ENCODE measurements at places on chromosomes 3 and 15.

GRCh38 chr15:58473724-58474123 lies 41.9 kb downstream of the LIPC start:
- no peak overlapping the region for H3K4me3 ChIP-seq
- H3K27me3 ChIP-seq, result no peaks in the 10 kb centered on the region
- no peak for DNase-seq
- no peaks in the 10 kb centered on the region for H3K36me3 ChIP-seq

DNA sequence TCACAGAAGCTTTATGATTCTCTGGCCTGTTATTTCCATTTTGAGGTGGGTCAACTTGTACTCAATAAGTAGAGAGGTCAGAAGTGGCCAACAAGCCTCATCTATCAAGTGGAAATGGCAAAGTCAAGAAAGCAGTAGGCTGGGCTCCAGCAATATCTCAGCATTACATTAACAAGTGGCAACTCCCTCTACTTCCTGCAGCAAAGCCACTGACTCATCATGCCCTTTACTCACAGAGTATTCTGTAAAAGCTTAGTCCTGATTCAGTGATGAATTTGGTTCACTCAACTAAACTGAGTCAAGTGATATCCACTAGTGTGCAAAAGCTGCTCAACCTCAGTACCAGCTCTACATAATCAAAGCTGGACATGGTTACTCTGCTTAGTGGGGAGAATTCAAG lies 954.6 kb downstream of the EPHA3 start:
- no peak for DNase-seq
- H3K4me3 ChIP-seq, result no peak overlapping the region
- no peaks in the 10 kb centered on the region for H3K36me3 ChIP-seq

DNA sequence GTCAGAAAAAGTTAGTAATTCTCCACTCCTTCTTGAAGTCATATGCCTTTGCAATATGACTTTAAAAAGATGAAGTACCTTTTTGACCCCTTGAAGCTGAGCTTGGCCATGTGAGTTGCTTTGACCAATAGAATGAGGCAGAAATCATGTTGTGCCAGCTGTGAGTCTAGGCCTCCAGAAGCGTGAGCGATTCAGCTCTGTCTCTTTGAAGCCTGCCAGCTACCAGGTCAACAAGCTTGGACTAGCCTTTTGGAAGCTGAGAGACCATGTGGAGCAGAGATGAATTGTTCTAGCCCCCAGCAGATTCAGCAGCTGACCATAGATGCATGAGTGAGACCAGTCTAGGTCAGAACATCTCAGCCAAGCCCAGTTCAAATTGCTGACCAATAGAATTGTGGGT lies 69.8 kb upstream of the EOMES start:
- H3K27ac ChIP-seq, result no peak overlapping the region
- H3K36me3 ChIP-seq, result no peaks in the 10 kb centered on the region
- H3K4me1 ChIP-seq, result no peaks in the 10 kb centered on the region
- DNase-seq, result no peak
- no peak overlapping the region for H3K4me3 ChIP-seq
- no peaks in the 10 kb centered on the region for H3K27me3 ChIP-seq

DNA sequence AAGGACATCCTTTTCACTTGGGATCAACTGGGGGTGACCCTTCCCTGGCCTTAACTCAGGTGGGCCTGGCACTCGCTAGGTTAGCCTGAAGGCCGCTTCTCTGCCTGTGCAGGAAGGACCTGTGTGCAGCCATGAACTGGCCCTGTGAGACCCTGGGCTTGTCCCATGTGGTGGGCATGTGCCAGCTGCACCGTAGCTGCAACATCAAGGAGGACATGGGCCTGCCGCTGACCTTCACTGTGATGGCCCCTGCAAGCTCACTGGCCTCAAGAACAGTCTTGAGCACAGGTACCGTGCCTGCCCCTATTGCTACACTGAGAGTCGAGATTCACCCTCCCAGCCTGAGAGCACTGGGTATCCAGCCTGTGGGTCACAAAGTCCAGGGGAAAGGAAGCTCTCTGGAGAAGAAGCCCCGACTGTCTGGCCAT lies 43.0 kb downstream of the SAXO2 start:
- no peaks in the 10 kb centered on the region for H3K36me3 ChIP-seq
- H3K27me3 ChIP-seq, result no peaks in the 10 kb centered on the region
- H3K4me1 ChIP-seq, result no peaks in the 10 kb centered on the region
- H3K4me3 ChIP-seq, result no peak overlapping the region

GRCh38 chr15:66703540-66703941 lies 1.5 kb downstream of the SMAD6 start:
- no peak for DNase-seq
- H3K36me3 ChIP-seq, result peaks cover 2% of the 10 kb centered on the region
- peak overlapping the region; percentile 58 for H3K4me3 ChIP-seq
- peaks cover 7% of the 10 kb centered on the region for H3K4me1 ChIP-seq

DNA sequence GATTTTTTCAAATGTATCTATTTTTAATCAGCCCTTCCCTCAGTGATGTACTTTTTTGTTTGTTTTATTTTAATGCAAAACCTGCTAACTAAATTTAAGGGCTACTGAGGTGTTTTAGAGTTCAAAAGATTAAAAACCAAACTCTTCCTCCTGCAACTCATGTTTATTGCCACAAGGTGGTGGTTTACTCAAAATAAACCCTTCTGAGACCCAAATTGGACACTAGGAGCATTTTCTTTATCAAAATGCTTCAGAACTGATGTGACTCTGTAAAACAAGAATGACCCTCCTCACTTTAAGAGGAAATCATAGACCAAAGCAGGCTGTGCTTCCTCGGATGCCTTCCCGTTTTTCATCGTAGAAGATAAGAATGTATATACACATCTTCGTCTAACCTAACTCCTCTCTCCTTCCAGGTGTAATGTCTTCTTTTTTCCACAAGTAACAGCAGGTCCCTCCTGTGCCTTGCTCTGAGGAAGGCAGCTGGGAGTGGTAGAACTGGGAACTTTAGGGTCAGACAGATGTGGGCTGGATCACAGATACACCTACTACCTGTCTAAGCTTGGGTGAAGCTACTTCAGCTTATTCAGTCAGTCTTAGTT lies 2.9 kb upstream of the NME9 start:
- H3K4me3 ChIP-seq, result no peak overlapping the region
- no peaks in the 10 kb centered on the region for H3K36me3 ChIP-seq
- no peaks in the 10 kb centered on the region for H3K4me1 ChIP-seq
- H3K27ac ChIP-seq, result no peak overlapping the region
- H3K27me3 ChIP-seq, result no peaks in the 10 kb centered on the region

- no peak for DNase-seq
- no peaks in the 10 kb centered on the region for H3K36me3 ChIP-seq
- no peaks in the 10 kb centered on the region for H3K4me1 ChIP-seq
- no peak overlapping the region for H3K4me3 ChIP-seq
Observed at GRCh38 chr3:71972031-71972430, 187.1 kb upstream of the PROK2 start.

DNA sequence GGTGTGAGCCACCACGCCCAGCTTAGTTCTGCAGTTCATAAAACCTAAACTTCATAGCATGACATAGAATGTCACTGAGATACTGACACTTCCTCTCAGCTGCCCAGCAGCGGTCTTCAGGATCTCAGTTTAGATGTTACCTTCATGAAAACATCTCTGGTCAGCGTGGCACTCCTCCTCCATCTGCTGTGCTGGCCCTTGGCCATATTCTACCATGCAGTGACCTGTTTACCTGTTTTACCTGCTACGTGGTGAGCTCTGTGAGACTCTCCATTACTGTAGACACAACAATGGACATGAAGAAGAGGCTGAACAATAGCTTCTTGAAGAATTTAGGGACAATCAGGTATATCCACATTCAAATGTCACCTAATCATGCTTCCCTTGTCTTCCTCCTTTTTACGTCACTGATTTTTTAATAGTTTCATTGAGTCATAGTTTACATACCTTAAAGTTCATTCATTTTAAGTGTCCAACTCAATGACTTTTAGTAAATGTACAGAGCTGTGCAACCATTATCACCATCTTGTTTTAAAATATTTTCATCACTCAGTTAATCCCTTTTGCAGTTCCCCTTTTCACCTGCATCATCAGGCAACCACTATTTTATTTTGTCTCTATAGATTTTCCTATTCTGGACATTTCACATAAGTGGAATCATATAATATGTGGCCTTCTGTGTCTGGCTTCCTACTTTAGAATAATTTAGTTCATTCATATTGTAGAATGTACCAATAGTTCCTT lies 32.2 kb upstream of the PTPN23 start:
- no peak for DNase-seq
- H3K27ac ChIP-seq, result no peak overlapping the region
- H3K4me3 ChIP-seq, result no peak overlapping the region
- peaks cover 6% of the 10 kb centered on the region for H3K36me3 ChIP-seq
- H3K4me1 ChIP-seq, result no peaks in the 10 kb centered on the region

DNA sequence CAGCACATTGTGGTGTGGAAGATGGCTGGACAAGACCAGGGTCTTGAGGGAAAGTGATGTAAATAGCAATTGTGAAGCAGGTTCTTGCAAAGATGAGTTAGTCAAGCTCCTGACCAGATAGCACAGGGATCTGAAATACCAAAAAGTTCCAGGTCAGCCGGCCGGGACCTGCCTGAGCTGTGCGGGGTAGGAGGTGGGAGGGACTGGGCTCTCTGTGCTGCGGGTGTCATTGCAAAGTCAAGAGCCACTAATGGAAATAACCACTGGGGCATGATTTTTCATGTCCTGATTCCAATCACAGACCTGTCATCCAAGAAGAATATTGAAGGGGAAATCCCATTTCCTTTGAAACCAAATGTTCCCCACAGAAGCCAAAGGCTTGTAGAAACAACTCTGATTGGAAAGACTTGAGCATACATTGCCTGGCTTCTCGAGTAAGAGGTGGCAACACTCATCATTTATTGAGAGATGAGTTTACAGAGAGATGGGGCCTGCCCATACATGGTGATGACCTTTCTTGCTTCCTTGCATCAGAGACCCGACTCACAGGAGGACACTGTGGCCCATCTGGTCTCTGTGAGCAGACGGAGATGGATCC lies 44.2 kb upstream of the KY start:
- no peak overlapping the region for H3K27ac ChIP-seq
- H3K36me3 ChIP-seq, result no peaks in the 10 kb centered on the region
- H3K4me3 ChIP-seq, result no peak overlapping the region
- peaks cover 14% of the 10 kb centered on the region for H3K27me3 ChIP-seq
- H3K4me1 ChIP-seq, result peaks cover 3% of the 10 kb centered on the region
- no peak for DNase-seq

GRCh38 chr3:158079599-158079998 lies 26.6 kb downstream of the SHOX2 start:
- H3K27ac ChIP-seq, result no peak overlapping the region
- H3K27me3 ChIP-seq, result no peaks in the 10 kb centered on the region
- no peaks in the 10 kb centered on the region for H3K36me3 ChIP-seq
- H3K4me3 ChIP-seq, result no peak overlapping the region

DNA sequence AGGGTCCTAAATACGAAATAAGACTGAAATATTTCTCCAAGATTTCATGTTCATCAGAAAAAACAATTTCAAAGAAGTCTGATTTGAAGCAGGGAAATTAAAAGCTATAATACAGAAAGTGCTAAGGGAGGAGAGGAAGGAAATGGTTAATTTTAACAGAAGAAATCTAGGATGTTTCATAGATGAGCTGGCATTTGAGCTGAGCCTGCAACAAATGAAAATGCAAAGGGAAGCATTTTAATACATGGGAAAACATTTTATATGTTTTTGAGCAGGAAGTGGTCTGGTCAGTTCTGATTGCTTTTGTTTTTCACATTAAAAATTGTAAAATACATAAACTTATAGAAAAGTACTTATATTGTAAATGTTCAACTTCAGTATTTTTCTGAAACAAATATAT lies 17.2 kb upstream of the RAP2B start:
- no peak for DNase-seq
- H3K4me3 ChIP-seq, result no peak overlapping the region
- no peaks in the 10 kb centered on the region for H3K36me3 ChIP-seq

DNA sequence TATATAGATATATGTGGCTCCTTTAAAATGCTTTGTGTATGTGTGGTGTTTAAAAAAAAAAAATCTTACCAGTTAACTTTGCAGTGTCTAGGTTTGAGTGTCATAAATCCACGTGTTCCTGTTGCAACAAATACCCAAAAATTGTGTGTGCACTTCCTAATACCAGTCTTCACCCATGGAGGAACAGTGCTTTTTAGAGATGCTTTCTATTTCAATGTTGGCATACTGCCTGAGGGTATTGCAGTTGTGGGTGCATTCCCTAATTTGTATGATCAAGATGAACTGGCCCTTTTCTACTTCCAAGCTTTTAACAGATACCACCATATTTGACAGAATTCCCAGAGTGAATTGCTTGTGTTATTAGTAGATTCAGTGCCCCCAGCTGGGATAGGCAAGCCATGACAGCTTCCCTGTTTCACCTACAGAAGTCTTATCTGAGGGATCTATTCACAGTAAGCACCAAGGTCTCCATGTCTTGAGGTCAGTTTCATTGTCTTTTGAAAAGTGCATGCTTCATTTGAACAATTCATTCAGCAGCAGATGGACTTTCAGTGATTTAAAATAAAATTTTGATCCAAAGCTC lies 68.9 kb upstream of the GOLGA6B start:
- H3K27me3 ChIP-seq, result no peaks in the 10 kb centered on the region
- H3K27ac ChIP-seq, result no peak overlapping the region
- no peaks in the 10 kb centered on the region for H3K36me3 ChIP-seq
- no peak overlapping the region for H3K4me3 ChIP-seq
- H3K4me1 ChIP-seq, result no peaks in the 10 kb centered on the region

GRCh38 chr3:162764808-162765071 lies 1268.1 kb downstream of the OTOL1 start:
- H3K27me3 ChIP-seq, result no peaks in the 10 kb centered on the region
- H3K27ac ChIP-seq, result no peak overlapping the region
- no peak overlapping the region for H3K4me3 ChIP-seq
- DNase-seq, result no peak

DNA sequence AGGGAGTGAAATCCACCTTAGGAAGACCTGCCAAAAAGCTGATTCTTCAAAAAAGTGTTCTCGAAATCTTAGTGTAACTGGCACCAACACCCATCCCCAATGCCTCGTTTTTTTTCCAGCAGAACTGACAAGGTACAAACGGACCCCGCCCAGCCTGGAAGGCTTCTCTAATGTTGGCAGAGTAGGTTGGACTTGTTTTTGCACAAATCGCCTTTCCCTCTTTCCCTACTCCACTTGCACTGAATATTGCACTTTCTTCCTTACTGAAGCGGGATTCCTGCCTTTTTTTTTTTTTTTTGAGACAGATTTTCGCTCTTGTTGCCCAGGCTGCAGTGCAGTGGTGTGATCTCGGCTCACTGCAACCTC lies 544 bp upstream of the TIMMDC1 start:
- H3K4me3 ChIP-seq, result peak overlapping the region; percentile 73
- H3K27ac ChIP-seq, result no peak overlapping the region
- H3K27me3 ChIP-seq, result no peaks in the 10 kb centered on the region

GRCh38 chr3:104868291-104868690 lies 498.4 kb upstream of the ALCAM start:
- H3K4me1 ChIP-seq, result no peaks in the 10 kb centered on the region
- no peaks in the 10 kb centered on the region for H3K36me3 ChIP-seq
- no peak overlapping the region for H3K27ac ChIP-seq

GRCh38 chr3:156554515-156554841 lies 439 bp downstream of the SSR3 start:
- H3K4me3 ChIP-seq, result peak overlapping the region; percentile 85
- no peak for DNase-seq
- H3K27me3 ChIP-seq, result no peaks in the 10 kb centered on the region
- H3K27ac ChIP-seq, result no peak overlapping the region

GRCh38 chr3:170835336-170835735 lies 34.7 kb downstream of the RPL22L1 start:
- no peaks in the 10 kb centered on the region for H3K36me3 ChIP-seq
- H3K4me3 ChIP-seq, result no peak overlapping the region
- no peak overlapping the region for H3K27ac ChIP-seq
- H3K27me3 ChIP-seq, result no peaks in the 10 kb centered on the region
- peaks cover 2% of the 10 kb centered on the region for H3K4me1 ChIP-seq

- no peak overlapping the region for H3K4me3 ChIP-seq
- H3K4me1 ChIP-seq, result no peaks in the 10 kb centered on the region
- no peak overlapping the region for H3K27ac ChIP-seq
- H3K36me3 ChIP-seq, result no peaks in the 10 kb centered on the region
- no peak for DNase-seq
- H3K27me3 ChIP-seq, result no peaks in the 10 kb centered on the region
Observed at GRCh38 chr3:153404157-153404556, 242.1 kb downstream of the RAP2B start.

All from iPS DF 6.9 (cell line).